ENCODE measurements at places on chromosomes 5 and 9.

GRCh38 chr5:74787424-74787823, 20.4 kb downstream of the NSA2 start:
- DNase-seq: no peak

DNA sequence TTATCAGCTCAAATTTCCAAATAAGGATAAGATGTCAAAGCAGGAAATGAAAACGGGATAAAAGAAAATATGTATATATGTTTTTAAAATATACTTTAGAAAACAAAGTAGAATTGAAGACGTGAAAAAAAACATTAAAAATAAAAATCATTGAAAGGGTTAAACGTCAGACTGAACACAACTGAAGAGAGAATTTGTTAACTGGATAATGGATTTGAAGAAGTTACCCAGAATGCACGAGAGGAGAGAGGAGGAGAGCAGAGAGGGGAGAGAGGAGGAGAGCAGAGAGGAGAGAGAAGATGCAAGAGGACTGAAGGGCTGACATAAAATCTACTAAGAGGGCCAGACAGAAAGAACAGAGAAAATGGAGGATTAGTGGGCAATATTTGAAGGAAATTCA, 88.0 kb downstream of the CDKN2A start:
- DNase-seq: no peak

DNA sequence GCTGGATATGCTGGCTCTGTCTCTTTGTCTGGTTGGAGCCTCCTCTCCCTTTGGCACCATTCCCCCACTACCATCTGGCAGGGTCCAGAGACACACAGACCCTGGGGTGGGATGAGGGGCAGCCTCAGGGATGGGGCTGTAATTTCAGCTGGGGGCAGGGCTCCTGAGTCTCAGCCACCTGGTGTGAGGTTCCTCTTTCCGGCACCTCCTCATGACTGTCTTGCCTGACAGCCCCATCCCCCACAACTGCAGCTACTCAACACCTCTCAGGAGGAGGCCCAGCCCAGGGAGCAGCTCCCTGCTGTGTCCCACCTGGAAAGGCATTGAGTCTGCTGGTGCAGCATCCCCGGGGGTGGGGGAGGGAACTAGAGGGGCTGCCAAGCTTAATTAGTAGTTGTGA, 11.7 kb upstream of the RPS14 start:
- DNase-seq: no peak

- no peak for DNase-seq
Measured at GRCh38 chr5:78925129-78925876, 59.8 kb downstream of the ARSB start.

- DNase-seq: no peak
Measured at GRCh38 chr5:61635271-61635670, 303.2 kb downstream of the ZSWIM6 start.

DNA sequence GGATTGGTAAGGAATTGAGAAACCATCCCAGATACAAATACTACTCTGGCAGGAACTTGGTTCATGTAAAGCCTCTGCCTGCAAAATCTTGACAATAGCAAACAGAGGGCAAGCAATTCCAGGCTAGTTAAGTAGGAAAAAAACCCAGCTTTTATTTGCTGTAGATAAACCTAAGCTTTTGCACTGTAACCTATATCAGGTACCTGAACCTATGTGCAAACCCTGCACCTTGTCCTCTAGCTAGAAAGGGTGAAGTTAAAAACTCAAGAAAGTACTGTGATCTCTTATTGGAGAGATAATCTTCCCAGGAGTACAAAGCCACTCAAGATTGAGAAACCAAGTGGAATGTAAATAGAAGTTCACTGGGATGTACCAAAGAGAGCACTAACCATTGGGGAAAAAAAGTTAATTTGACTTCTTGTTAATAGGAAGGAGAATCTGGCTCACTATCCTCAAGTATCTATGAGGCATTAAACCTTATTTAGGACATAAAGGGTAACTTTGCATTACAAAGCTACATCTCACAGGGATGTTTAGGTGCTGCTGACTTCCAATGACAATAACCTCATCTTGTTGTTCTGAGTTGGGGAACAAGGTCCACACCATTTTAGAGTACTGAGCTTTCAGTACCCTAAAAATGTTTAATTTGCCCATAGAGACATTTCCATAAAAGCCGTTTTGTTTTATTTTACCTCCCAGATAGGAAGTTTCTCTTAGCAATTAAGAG, 73.8 kb upstream of the PCA3 start:
- DNase-seq: no peak

DNA sequence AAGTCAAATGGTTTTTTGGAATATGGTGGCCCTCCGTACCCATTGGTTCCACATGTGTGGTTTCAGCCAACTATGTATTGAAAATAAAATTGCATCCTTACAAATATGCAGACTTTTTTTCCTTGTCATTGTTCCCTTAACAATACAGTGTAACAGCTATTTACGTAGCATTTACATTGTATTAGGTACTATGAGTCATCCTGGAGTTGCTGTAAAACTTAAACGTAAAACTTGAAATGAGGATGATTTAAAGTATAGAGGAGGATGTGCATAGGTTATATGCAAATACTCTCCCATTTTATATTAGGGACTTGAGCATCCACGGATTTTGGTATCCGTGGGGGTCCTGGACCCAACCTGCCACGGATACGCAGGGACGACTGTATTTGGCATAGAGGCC, 16.3 kb downstream of the SDHA start:
- no peak for DNase-seq

- DNase-seq: no peak
Measured at GRCh38 chr5:13860146-13860545, 84.3 kb downstream of the DNAH5 start.

DNA sequence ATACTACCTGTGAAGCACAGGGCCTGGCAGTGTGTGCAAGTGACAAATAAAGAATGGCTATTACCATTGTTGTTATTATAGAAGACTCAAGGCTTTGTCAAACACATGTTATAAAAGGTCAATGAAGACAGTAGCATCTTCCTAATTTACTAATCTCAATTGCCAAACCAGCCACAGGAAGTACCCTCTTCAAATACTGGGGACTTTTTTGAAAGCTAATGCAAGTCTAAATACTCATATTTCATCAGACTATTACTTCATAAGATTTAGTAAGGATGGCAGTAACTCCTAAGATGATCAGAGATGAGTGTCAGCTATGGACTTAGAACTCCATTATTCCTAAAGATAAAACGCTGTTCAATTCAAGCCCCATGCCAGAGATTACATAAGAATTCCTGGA, 43.0 kb downstream of the GNAQ start:
- no peak for DNase-seq

DNA sequence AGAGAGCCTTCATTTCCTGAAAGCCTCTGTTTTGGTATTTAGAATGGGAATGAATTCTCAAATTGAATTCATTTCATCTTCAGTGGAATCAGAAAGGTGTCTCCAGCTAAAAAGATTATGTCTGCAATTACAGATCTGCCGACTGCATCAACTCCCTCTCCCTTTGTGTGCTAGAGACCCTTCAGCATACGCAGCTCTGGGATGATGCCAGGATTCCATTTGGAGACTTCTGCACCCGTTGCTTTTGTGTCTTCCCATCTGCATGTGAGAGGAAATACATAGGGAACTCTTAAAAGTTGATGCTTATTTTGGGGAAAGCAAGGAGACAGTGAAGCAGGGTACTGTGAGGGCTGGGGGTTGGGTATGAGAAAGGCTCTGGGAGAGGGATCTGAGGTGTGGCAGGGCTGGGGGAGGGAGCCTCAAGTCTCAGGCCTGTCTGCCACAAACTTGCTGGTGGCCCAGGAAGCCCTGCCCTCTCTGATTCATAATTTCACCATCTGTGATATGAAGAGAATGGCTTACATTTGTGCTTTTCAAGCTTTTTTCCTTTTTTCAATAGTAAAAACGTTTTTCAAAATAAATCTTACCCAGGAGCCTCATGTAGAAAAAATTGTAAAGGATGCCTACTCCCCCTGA, 89.7 kb upstream of the SAP30L start:
- no peak for DNase-seq

GRCh38 chr5:25090854-25091253, 446.1 kb upstream of the CDH10 start:
- DNase-seq: no peak

GRCh38 chr5:172339264-172340180, 56.0 kb upstream of the UBTD2 start:
- DNase-seq: no peak

DNA sequence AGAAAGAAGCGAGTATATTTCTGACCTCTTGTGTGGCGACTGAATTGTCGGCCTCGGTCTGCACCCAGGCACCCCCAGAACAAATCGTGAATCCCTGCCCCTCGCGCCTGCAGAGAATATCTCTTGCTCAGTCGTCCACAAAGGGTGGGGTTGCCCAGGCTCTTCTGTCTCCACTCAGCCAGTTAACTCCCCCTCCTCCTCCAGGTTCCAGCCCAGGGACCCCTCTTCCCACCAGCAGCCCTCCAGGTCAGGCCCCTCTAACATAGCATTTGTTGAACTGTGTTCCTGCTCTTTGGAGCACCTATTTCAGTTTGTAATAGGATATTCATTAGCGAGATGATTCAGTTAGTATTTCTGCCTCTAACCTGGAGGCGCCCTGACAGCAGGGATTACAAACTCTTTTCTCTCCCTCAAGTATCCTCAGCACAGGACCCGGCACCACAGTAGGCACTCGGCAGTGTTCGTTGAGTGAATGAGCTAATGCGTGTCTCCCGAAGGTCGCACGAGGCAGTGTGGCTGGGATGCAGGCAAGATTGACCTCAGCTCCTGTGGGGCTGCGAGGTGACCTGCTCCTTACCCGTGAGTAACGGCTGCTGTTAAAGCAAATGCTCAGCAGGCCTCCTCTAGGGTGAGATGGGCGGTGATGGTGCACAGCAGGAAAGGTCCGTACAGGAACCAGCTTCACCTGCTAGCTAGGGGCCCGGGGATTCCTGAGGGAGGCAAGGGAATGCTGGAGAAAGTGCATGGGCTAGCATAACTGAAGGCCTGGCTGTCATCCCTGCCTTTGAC, 25.8 kb downstream of the ZBTB34 start:
- no peak for DNase-seq

DNA sequence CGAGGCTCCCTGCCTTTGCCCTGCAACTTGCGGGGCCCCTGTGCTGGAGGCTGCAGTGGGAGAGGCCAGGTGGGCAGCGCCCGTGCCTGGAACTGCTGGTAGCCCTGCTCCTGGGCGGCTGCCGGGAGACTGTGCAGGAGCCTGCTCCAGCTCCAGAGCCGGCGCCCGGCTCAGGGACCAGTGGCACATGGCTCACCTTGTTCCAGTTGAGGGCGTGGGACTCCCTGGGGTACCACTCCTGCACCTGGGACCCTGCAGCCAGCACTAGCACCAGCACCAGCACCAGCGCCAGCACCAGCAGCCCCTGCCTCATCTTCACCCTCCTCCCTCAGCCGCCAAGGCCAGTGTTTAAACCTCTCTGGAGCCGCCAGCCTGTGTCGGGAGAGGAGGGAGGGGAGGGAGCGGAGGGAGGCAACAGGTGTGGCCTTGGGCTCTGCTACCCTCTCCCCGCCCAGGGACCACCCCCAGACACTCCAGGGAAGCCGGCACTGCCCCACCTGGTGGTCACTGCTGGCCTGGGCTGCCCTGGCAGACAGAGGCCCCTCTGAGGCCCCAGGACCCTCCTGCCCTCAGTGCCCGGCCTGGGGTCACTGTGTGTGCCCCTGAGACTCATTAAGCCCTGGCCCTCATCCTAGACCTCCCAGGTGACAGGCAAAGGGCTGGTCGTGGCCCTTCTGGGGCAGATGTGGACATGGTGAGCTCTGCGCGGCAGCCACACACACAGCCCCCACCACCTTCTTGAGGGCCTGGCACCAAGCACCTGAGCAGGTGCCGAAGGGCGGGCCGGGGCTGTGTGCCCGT, at the start of gene LCN10:
LCN10 (minus strand) TSS at position 350 of the 801 bp plus-strand sequence; CDS start at position 313, 37 bp downstream.
- DNase-seq: no peak

DNA sequence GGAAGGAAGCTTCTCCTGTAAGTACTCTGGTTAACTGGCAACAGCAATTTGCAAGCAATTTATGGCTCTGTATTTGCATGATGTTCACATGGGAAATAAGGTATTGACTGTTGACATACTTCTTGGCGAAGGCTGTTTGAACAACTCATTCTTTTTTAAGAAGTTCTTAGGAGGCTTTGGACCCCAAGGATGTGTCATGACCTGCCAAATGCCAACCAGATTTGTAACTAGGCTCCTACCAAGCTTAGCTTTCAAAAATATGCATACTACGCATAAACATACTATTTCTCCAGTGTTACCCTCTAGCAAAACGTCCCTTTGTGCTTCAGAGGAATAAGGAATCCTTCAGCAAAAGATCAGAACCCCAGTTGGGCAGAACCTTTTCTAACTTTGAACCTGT, 165.2 kb upstream of the MSX2 start:
- no peak for DNase-seq

GRCh38 chr9:110087605-110088004, 120.4 kb downstream of the C9orf152 start:
- no peak for DNase-seq

GRCh38 chr9:127452691-127453090, 1.4 kb downstream of the LRSAM1 start:
- DNase-seq: no peak

DNA sequence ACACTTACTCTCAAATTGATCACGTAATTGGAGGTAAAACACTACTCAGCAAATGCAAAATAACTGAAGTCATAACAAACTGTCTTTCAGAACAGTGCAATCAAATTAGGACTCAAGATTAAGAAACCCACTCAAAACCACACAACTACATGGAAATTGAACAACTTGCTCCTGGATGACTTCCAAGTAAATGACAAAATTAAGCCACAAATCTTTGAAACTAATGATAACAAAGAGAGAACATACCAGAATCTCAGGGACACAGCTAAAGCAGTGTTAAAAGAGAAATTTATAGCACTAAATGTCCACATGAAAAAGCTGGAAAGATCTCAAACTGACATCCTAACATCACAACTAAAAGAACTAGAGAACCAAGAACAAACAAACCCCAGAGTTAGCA, 540.5 kb upstream of the CDH18 start:
- no peak for DNase-seq

GRCh38 chr5:59371525-59372127, 521.9 kb downstream of the PDE4D start:
- no peak for DNase-seq
